ENCODE measurements at places on chromosomes 16 and 17. TPM values are rescaled to one million over a fixed set of nuclear protein-coding genes. Genes with fewer than 3 reads are reported as not detected.

ITGAD gene
- not detected for total RNA-seq

ACE gene
- 8.5 TPM for total RNA-seq

CCDC154 gene
- total RNA-seq = 3.5 TPM

SCNN1G gene
- 0.23 TPM for total RNA-seq

SYT17 gene
- 26.9 TPM for total RNA-seq

KRTAP4-5 gene
- not detected for total RNA-seq

CIAO2B gene
- total RNA-seq = 63.0 TPM

DNA sequence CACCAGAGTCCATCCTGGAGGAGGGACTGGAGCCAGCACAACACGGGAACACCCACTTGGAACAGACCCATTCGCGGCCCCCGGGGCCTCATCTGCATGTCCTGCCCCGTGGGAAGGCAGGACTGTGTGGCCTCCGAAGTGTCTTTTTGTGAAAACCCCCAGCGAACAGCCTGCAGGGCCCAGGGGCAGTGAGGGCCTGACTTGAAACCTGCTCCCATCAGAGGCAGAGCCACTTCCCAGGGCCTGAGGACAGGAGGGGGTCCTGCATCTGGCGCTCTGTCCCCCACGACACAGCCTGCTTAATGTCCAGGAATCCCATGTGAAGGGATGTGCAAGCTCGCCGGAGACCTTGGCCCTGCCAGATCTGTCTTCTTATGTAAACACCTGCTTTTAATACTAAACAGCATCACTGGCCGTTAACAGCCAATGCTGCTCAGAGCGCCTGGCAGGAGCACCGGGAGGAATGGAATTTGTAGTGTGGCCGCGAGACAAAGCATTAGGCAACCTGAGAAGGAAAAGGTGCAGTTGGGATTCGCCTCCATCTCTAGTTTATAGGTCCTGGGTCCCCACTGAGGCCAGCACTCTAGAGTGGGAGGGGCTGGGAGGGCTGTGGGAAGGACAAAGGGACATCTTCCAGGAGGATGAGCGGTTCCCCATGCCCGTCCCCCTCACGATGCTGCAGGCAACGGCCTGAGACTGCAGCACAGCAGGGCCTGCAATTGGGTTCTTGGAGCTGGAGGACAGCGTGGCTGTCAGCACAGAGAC is 9.6 kb upstream of the EVPL start:
- no peak for DNase-seq

DNA sequence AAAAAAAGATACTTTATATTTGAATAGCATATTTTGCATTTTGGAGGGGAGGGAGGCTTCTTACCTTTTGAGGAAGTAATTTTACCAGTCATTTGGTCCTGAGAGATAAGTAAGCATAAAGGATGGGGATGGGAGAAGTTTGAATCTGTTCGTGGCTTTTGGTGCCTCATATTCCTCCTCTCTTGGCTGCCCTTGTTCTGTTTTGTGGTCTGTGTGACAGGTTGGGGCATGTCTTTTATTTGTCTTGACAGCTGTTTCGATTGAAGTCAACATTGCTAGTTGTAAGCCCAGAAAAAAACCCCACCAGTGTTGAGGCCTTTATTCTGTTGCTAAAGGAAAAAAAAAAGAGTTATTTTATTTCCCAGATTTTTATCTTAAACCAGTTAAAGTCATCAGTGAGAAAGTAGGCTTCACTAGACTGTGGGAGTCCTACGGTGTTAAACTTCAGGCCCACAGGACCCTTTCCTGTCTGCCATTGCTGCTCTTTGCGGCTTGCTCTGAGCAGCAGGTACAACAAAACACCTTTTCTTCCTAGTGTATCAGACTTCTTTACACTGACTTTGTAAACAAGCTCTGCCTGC is 11.4 kb downstream of the SLC7A6 start:
- no peak for DNase-seq

DNA sequence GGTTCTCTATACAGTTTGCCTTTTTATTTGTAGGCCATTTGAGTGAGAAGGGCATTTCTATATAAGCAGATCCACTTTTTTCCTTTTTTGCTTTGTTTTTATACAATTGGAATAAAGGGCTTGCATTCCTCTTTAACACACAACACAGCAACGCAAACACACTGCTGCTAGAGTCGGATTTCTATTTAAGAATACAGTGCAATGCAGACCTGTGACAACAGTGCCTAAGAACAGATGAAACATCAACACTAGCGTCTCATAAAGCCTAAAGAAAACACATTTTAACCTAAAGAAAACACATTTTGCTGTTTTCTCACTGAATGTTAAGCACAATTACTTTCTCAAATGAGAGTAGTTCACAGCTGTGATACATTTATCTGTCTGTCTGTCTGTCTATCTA is 1141.1 kb downstream of the CDH11 start:
- DNase-seq = no peak

DNA sequence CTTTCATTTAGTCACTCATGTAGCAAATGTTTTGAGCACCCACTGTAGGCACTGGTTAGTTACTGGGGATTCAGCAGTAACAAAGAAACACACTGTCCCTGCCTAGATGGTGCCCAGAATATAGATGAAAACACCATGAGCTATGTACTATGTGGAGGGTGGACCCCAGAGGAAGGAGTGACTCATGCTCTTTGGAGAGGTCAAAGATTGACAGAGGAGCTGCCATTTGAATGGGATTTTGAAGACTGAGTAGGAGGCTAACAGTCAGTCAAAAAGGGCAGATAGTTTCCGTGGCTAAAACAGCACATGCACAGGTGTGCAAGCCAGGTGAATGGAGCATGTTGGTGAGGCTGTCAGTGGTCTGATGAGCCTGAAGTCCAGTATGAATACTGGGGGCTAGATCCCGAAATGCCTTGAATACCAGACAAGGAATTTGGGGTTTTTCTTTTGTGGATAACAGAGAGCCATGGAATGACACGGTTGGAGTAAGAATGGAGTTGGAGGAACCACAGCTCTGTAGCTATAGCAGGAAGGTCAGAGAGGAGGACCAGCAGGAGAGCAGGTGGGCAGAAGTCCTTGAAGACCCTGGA is 6.1 kb downstream of the IL21R start:
- DNase-seq = no peak

DNA sequence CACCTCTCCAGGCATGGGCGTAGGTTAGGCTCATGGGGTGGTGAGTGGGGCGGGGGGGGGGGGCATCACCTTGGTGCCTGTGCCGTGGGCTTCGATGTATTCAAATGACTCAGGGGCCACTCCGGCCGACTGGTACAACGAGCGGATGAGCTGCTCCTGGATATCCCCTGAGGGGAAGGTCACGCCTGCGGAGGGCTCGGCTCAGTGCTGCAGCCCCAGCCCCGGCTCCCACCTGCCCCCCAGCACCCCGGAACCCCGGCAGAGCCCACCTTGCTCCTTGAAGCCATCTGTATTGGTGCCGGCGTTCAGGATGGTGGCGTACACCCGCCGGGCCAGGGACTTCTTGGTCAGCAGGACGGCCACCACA is 5.4 kb downstream of the FASN start:
- DNase-seq = no peak

DNA sequence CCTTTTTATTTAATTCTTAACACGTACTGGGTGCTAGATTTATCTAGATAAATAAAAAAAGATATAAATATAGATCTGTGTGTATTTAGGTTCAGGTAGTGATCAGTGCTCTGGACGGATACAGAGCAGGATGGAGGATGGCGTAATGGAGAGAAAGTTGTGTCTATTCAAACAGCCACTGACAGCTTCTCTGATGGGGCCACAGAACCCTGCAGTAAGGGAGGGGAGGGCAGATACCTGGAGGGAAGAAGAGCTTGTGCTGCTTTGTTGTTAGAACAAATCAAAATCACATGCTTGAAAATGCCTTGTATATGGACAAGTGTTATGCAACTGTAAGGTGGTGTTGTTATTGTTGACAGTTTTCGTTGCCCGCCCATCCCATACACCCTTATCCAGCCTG is 170.2 kb downstream of the UTP18 start:
- DNase-seq = no peak

GRCh38 chr17:77331301-77331864 is 190.6 kb downstream of the SEC14L1 start:
- peak; percentile 94 for DNase-seq

DNA sequence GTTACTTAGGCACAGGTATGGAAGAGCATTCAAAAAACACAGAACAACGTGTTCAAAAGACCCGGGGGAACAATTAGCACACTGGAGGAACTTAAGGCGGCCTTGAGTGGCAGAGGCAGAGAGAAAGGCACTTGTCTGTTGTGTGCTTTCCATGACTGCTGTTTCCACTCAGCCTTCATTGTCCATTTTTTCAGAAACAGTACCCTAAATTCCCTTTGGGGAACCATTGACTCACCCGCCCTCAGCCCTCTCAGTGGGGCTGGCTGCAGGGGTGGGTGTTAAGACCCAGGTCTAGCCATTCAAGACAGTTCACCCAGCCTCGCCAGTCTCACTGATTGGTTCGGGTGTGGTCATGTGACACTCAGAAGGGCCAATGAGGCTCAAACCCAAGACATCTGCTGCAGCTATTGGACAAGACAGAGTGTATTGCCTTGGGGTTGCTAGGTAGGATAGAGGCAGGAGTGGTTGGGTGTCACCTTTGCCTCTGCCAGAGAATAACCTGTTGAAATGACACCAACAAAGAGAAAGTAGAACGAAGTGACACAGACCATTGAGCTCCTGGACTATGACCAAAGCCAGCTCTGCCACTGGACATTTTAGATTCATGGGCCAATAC is 19.6 kb upstream of the CEP20 start:
- DNase-seq = no peak

- DNase-seq = no peak
These were observed 10.1 kb upstream of the OSGIN1 start for GRCh38 chr16:83942815-83943515.

DNA sequence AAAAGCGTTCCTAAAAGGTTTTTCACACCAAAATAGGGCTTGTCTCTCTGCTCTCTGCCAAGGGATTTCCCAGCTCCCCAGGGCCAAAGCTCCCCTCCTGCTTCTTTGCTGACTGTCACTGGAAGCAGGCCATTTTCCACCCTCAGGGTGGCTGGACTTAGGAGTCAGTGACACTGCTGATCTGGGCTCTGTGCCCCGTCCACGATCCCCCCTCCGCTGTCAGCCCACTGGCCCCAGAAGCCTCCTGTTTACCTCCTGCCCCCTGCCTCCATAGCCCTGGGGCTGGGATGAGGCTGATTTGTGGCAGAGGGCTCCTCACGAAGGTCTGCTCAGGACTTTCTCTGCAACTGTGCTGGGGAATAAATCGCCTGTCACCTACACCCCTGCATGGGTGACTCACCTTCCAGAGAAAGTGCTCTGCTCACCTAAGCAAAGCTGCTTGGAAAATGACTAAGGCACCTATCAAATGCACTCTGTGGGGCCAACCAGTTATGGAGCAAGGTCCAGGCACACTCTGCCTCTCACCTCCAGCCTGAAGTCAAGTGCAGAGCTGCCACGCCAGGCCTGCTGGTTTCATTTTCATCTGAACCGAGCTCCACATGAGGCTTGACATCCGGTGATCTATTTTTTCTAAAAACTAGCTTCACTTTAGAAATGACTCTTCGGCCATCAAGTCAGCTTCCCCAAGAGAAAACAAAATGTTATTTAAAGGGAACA is 4.9 kb downstream of the MAP3K14 start:
- DNase-seq = no peak

GRCh38 chr16:64715624-64716023 is 406.2 kb downstream of the CDH11 start:
- no peak for DNase-seq

GRCh38 chr16:8847145-8847544 is 21.7 kb downstream of the CARHSP1 start:
- DNase-seq = no peak

DNA sequence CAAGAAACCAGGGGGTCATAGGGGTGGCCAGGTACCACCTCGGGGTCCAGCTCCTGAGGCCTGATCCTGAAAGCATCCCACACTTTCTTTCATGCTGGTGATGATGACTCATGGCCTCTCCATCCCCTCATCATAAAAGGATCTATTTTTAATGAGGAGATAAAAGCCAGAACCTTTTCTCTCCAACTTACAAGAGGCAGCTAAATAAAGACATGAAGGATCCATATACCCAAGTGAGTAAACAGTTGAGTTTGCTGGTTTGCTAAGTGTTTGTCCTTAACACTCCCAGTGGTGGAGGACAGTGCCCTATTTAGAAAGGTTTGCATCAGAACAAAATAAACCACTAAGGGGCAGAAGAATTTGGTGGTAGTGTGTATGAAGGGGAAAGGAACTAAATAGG is 383.8 kb downstream of the GRIN2A start:
- no peak for DNase-seq

GRCh38 chr17:57366558-57367351 is 110.4 kb downstream of the MSI2 start:
- no peak for DNase-seq

DNA sequence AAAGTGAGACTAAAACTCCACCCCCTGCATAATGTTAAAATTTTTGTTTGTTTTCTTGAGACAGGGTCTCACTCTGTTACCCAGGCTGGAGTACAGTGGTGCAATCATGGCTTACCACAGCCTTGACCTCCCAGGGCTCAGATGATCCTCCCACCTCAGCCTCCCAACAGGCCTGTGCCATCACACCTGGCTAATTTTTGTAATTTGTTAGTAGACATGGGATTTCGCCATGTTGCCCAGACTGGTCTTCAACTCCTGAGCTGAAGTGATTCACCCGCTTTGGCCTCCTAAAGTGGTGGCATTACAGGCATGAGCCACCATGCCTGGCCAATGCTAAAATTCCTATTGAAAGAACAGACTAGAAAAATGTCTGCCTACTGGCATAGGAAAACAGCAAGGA is 103.8 kb downstream of the TRIM37 start:
- no peak for DNase-seq

DNA sequence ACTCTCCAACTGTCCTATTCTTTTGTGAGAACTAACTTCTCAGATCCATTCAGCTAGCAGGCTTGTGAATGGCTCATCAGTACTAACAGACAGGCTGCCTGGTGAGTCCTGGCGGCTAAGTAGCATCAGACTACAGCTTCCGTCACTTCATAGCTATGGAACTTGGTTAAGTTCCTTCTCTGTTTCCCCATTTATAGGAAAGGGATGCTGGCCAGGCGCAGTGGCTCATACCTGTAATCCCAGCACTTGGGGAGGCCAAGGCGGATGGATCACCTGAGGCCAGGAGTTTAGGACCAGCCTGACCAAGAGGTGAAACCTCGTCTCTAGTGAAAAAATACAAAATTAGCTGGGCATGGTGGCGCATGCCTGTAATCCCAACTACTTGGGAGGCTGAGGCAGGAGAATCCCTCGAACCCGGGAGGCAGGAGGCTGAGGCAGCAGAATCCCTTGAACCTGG is 49.9 kb upstream of the TANGO6 start:
- DNase-seq = no peak

DNA sequence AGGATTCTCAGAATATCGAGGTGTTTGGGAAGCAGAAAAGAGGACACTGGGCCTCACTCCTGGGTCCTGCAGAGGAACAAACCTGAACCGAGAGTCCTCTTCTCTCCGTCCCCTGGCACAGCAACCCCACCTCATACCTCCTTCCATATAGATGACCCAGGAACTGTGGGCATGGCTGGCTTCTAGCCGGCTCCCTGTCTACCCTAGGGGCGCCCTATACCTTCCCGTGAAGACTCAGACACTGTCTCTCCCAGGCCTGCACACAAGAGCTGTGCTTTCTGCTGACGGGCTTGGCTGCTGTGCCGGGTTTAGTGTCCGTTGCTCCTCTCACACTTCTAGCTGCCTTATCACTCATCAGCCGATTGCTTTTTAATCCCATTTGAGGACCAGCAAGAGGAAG is 46.5 kb upstream of the CRISPLD2 start:
- DNase-seq = no peak
